ENCODE measurements at places on chromosomes 2 and 18.

DNA sequence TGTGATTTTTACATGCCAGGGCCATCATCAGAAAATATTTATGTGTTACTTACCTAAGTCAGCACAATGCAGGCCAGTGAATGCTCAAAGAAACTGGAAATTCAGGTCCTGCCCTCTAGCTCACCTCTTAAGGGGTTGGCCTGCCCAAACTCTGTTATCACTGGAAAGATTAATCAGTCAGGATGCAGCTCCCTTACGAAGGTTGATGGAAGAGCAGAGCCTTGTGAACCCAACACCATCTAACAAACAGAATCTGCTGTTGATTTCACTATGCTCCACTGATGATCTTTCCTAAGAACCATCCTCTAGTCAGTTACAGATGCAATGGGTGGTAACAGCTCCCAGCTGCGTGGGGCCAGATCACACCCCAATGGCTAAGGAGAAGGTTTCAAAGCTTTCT, 38.2 kb downstream of the SOX11 start:
- DNase-seq: no peak

- DNase-seq: no peak
Measured at GRCh38 chr2:202115479-202115971, 42.5 kb downstream of the KIAA2012 start.

GRCh38 chr18:22179174-22179573, 9.8 kb downstream of the GATA6 start:
- DNase-seq: no peak

DNA sequence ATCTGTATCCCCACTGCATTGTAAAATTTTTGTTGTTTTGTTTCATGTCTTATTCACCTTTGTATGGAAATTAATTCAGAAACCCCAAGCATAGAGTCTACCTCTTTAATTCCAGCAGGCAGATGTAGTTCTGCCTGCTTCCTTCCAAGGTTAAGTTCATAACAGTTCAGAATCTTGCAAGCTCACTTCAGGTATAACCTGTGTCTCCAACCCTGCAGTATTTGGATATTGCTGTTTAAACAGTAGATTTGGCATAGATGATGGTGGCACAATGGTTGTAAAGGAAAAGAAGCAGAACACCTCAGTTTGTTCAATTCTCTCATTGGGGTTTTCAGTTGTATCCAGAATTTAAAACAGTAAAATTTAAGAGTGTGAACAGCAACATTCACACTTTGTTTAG, 21.2 kb downstream of the SULT1C2 start:
- DNase-seq: no peak

DNA sequence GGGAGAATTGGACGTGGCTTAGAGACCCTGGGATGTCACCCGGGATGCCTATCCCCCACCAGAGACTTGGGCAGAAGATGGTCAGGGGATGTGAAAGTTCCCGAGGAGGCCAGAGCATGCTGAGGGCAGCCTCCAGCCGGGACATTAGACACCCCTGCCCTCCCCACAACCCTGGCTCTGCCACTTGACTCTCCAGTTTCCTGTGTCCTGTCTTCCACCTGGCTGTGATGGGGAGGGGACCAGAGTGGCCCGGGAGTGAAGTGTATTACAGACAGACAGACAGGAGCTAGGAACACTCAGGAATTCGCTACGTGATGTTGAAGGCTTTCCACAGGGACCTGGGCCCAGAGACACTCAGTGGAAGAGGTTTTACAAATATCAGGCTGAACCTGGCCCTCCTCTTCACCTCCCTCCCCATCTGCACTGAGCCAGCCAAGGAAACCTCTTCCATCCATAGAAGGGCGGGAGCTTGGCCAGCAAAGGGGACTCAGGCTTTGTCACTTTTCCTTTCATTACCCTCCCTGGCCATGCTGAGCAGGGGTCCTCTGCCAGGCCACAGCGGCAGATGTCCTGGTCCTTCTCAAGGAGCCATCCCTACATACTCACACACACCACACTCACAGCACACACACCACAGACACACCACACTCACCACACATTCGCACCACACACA, 60.7 kb downstream of the SDC1 start:
- DNase-seq: no peak

GRCh38 chr2:58137221-58137620, 90.6 kb downstream of the VRK2 start:
- no peak for DNase-seq

DNA sequence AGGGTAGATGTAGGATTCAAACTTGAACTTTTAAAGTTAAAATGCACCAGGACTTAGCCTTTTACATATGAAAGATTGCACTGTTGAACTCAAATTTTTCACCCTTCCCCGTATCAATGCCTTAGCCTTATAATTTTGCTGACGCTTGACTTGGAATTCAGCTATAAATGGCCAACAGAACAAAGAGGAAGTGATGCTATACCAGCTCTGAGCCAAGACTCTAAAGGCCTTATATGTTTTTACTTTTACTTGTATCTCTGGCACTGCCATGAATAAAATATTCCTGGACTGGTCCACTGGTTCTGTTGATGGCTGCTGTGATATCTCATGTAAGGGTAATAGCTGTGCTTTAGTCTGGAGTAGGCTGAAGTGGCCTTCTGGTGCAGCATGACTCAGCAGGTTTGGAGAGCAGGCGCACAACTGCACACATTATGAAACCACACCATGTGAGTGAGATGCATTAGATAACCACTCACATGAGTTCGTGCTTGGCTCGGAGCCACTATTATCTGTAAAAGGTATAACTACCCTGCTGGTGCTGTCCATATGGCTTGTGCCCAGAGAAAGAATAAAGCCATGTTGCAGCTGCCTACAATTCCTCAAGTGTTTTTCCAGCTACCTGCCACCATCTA, 8.4 kb upstream of the IER3IP1 start:
- DNase-seq: no peak

GRCh38 chr2:234951664-234952269, at the start of gene SH3BP4:
TSS of gene SH3BP4 (plus strand) at chr2:234952017. CDS start at chr2:235035003, 82,986 bp downstream.
- DNase-seq: peak; percentile 92

DNA sequence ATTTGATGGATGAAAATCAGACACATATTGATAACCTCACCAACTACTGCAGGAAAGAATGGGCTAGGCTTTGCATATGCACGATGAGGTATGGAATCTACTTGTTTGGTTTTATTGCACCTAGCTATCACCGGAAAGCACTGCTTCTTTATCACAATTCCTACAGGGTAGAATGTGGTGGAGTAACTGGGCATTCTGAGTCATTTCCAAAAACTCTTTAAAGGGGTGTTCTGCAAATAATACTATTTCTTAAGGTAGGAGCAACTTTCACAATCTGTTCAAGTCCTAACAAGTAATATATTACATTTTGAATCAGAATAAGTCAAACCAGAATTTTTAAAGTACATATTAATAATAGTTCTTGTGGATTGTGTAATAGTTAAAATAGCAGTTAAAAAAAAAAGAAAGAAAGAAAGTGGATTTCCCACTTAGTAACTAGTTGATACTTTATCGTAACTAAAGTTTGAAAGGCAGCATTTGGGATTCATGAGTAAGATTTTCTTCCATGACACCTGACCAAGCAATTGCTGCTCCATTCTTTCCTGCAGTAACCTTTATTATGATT, 40.5 kb downstream of the INO80C start:
- DNase-seq: no peak

All from nephron progenitor cell (in vitro differentiated cells).